ENCODE measurements at places on chromosomes 2 and 18.

DNA sequence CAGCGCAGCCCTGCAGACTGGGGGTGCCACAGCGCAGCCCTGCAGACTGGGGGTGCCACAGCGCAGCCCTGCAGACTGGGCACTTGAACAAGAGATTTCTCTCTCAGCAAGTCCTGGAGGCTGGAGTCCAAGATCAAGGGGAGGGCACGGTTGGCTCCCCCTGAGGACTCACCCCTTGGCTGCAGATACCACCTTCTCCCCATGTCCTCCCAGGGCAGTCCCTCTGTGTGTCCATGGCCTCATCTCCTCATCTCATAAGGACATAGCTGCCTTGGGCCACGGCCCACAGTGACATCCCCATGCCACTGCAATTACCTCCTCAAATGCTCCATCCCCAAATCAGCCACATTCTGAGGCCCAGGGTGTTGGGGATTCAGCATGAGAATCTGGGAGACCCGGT lies 98.2 kb downstream of the TPO start:
- no peak for DNase-seq

DNA sequence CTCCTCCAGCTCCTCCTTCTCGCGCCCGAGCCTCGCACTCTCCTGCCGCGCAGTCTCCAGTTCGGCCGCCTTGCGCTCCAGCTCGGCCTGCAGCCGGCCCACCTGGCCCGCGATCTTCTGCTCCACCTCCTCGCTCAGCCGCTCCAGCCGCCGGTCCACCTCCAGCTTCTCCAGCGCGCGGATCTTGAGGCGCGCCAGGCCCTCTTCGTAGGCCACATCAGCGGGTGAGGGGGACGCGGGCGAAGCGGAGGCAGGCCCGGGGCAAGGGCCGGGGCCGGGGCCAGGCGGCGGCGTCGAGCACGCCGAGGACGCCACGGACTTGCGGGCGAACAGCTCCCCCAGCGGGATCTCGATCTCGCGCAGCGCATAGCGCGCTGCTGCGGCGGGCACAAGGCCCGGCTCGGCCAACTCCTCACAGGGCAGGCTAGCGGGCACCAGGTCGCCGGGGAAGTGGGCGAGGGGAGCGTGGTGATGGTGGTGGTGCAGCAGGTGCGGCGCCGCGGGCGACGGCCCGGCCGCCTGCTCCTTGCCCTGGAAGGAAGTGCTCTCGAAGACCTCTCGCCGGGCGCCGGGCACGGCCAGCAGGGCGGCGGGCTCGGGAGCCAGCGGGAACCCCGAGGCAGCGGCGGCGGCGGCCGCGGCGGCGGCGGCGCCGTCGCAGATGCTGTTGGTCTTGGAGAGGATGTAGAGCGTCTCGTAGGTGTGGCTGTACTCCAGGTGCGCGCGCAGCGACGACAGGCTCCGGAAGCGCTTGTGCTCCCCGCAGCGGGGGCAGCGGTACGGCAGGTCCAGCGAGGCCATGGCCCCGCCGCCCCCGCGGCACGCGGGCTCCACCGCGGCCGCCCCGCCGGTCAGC lies 15.2 kb downstream of the FBXO41 start:
- peak; percentile 53 for DNase-seq

DNA sequence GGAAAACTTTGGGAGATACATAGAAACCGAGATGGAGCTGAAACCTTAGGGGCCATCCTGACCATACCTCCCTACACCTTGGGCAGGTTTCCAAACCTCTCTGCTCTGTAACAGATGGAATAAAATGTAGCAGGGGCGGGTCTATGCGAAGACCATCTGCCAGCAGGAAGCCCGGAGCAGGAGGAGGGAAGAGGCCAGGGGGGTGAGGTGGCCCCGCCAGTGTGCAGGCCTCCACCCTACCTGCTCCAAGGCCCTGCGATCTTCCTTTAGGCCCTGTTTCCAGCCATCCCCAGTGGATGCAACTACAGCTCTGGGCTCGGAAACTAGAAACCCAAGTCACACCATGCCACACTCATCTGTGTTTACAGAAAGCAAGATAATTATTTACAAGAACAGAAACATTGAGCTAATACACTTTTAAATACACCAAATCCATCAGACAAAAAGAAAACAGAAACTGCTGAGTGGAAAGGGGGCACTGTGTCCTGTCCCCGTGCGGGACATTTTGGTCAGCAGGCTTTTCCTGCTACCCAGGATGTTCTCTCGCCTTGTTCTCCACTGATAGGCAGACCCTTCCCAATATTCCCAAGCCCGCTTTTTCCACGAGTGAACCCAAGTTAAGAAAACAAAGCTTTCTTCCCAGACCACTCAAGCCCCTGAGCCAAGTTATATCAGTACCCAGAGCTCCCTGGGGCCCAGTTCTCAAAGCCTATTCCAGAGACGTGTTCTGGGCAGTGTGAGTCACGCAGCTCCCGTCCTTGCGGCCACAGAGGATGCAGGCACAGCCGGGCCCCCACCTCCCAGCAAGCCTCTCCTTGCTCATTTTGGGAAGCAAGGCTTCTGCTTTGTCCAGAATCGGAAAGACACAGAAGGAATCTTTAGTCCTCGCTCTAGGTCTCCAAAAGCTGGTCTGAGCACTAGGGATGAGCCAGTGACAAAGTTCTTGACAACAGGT lies 17.3 kb downstream of the CIB4 start:
- DNase-seq, result no peak

DNA sequence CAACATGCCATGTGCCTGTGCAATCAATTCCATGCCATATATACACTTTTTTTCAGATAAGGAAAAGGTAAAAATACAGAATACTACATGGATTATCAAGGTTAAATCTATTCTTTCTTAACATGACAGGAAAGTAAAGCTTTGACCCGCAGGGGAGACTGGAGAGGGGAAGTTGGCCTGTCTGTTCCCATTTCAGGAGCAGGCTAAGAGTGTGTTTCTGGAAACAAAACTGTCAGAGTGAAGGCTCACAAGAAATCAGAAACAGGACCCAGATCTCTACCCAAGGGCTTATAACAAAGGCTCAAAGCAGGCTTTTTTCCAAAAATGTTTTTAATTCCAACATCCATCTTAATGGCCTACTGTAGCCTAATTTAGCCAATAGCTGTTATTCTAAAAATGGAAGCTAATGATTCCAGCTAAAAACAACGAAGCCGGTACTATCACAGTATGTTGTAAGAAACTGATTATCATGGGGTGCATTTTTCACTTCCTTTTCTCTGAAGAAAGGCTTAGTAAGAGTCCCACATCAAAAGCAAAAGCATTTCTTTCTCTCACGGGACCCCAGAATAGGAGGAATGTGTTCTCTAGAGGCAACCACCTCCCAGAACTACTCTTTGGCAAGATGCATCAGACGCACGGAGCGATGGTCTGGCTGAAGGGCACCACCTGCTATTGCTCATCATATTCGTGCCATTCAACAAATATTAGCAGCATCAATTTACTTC lies 41.4 kb downstream of the FECH start:
- no peak for DNase-seq

- DNase-seq, result no peak
Observed at GRCh38 chr18:59768409-59768808, 71.2 kb upstream of the CCBE1 start.

Measured in stimulated activated CD8-positive, alpha-beta memory T cell treated with anti-CD3 and anti-CD28 coated beads, Interleukin-15, amount 100 ng/mL, for 48 hours (primary cell).